Stimulated activated CD8-positive, alpha-beta memory T cell treated with anti-CD3 and anti-CD28 coated beads, Interleukin-4, amount 100 ng/mL, for 1 hour (primary cell): ENCODE measurements at places on chromosomes 3 and 15.

DNA sequence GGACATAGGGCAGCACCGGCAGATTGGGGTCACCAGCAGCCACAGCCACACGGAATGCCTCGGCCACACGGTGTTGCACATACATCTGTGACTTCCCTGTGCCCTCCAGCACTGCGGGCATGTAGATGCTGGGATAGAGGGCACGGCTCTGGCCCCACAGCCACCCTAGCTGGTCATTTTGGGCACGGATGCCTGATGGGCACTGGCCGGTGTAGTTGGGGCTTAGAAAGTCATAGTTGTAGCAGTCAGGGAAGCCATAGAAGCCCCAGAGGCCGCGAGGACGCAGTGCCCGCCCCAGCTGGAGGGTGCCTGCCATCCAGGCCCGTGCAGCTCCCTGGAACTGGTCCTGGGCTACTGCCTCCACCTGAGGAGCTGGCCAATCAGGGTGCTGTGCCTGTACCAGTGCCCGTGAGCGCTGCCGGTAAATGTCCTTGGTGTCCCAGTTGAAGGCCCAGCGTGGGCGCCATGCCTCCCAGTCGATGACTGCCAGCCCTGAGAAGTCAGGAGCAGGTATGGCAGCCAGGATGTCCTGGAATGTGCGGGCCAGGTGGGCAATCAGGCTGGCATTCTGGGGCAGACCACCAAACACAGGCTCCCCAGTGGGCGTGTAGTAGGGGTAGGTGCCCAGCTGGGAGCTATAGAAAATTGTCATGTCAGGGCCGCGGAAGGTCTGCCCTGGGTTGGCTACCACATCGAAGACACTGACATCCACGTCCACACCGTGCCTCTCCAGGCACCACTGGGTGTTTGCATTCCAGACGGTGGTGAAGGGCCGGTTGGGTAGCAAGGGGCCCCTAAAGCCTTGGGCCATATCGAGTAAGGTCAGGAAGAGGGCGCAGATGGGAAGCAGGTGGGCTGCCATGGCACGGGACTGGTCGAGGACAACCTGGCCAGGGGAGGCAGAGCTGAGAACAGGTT, 1.0 kb downstream of the HYAL1 start:
- no peak for DNase-seq

- DNase-seq: no peak
These were observed 23.7 kb upstream of the FBXL22 start for GRCh38 chr15:63573533-63573932.

- DNase-seq: peak; percentile 21
These were observed 9.4 kb downstream of the SLC51B start for GRCh38 chr15:65054333-65055200.

DNA sequence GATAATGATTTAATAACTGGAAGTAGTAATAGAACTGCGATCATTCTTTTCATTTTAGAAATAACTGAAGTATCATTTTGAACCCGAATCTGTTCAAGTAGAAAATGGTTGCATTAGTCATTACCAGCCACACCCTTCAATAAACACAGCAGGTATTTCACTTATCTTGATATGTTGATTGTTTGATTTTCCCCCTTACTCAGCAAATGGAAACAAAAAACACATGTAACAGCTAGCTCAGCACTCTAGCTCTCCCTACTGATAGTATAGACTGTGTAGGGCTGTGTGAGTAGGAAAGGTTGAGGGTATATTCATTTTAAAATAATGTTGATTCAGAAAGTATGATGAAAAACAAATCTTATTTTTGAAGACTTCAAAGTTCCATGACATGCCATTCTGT, 1.1 kb upstream of the GPR149 start:
- DNase-seq: no peak
